Osteocyte (in vitro differentiated cells): ENCODE measurements at places on chromosomes 3 and 15. TPM values are rescaled to one million over a fixed set of nuclear protein-coding genes. Genes with fewer than 3 reads are reported as not detected.
A peak's percentile ranks its signal among the peaks of the same experiment; 100 is the strongest.

The HTR3E gene
- not detected in 2 replicates for total RNA-seq

The ISLR gene
- total RNA-seq = 108 and 110 TPM in 2 replicates

The ONECUT1 gene
- total RNA-seq = not detected in 2 replicates

- peak overlapping the region; percentile 87 for H3K27ac ChIP-seq
- peaks cover 83% of the 10 kb centered on the region for H3K4me1 ChIP-seq
- H3K27me3 ChIP-seq = no peaks in the 10 kb centered on the region
- peaks cover 2% of the 10 kb centered on the region for H3K36me3 ChIP-seq
- DNase-seq = no peak
Observed at GRCh38 chr15:66760968-66761725, 59.1 kb downstream of the SMAD6 start.

The SLC4A7 gene
- total RNA-seq = 78.8 and 83.7 TPM in 2 replicates

DNA sequence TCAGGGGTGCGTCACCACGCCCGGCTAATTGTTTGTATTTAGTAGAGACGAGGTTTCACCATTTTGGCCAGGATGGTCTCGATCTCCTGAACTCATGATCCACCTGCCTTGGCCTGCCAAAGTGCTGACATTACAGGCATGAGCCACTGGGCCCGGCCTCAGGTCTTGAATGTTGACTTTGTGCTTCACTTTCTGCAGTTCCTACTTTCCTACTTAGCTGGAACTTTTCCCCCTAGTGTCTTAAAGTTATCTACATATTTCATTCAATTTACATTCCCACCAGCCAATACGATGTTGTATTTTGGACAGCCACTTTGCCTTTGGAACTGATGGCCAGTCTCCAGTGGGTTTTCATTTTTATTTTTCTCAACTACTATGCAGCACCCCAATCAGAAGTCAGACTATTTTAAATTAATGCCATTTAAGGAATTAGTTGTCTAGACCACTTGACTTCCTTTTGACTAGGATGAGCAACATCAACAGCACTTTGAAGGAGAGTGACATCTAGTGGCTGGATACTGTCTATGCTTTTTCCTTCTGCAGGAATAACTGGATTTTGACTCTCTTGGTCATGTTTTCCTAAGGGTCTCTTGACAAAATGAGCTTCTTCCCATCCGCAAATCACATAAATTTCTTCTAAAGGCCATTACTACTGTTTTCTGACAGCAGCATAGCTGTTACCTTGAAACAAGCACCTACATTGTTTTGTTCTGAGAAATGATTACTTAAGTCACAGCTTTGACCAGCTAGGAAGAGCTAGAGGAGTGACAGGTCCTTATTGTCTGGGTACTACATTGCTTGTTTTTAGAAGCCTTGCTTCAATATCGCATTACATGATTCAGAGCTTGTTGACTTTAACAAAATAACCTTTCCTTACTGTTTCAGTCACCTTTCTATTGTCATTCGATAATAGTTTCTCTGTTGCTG is 140.2 kb downstream of the ITPR1 start:
- peaks cover 4% of the 10 kb centered on the region for H3K4me1 ChIP-seq
- DNase-seq = no peak
- no peak overlapping the region for H3K27ac ChIP-seq
- H3K27me3 ChIP-seq = peaks cover 8% of the 10 kb centered on the region

DNA sequence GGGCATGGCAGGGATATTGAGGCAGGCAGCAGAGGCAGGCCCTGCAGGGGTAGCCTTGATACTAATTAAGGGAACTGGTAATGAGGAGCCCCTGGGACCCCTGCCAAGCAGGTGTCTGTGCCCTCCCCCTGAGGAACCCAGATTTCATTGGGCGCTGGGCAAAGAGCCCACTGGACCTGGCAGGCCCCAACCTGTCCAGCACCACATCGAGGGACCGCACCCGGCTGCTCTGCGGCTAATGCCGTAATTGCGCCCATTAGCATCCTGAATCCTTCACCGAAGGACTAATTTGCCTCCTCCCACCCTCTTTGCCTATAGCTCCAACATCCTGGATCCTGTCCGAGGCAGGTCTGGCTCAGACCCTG is 13.7 kb upstream of the SEMA3B start:
- no peak overlapping the region for H3K27ac ChIP-seq
- H3K4me3 ChIP-seq = no peak overlapping the region
- peaks cover 20% of the 10 kb centered on the region for H3K36me3 ChIP-seq
- no peak for DNase-seq

The ROPN1 gene
- total RNA-seq = not detected in 2 replicates

DNA sequence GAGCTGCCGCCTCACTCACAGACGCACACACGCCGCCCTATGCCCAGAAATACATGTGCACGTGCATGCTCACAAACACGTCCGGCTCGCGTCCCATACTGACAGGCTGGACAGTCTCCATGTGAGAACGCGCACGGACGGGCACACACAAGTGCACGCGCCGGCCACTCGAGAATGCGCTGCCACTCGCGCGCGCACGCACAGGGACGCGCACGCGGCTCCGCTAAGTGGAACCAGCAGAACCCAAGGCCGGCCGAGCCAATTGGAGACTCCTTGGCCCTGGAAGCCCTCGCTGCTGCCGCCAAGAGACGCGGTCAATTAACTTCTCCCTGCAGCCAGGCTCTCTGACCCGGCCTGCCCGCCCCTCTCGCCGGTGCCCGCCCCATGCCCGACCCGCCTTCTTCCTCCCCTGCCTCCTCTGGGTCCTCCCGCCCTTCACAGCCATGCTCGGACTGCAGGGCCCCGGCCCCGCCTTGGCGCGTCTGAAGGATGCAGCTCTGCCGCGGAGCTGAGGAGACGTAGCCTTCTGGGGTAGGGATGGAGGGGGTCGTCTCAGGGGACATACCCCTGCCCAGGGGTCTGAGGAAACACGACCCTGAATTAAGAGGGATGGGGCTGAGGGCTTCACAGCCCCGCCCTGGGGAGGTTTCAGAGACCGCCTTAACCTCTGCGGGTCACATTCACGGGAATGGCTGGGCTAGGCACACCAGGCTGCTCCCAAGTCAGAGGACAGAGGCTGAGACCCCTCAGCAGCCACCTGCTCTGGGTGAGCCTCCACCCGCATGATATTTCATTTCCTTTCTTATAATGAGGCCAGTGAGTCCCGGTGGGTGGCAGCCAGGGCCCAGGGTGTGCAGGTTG is 15.0 kb downstream of the PTH1R start:
- no peaks in the 10 kb centered on the region for H3K27me3 ChIP-seq
- H3K36me3 ChIP-seq = no peaks in the 10 kb centered on the region
- H3K27ac ChIP-seq = no peak overlapping the region
- peaks cover 28% of the 10 kb centered on the region for H3K4me1 ChIP-seq

GRCh38 chr15:34993877-34994276 is 5.8 kb upstream of the ZNF770 start:
- H3K4me1 ChIP-seq = peaks cover 1% of the 10 kb centered on the region
- no peaks in the 10 kb centered on the region for H3K36me3 ChIP-seq
- peaks cover 2% of the 10 kb centered on the region for H3K27me3 ChIP-seq
- DNase-seq = no peak

GRCh38 chr3:55592572-55592971 is 105.5 kb upstream of the WNT5A start:
- no peaks in the 10 kb centered on the region for H3K4me1 ChIP-seq
- no peaks in the 10 kb centered on the region for H3K36me3 ChIP-seq
- DNase-seq = no peak
- peaks cover 22% of the 10 kb centered on the region for H3K27me3 ChIP-seq
- no peak overlapping the region for H3K4me3 ChIP-seq

The COMMD2 gene
- total RNA-seq = 49.7 and 53.5 TPM in 2 replicates

DNA sequence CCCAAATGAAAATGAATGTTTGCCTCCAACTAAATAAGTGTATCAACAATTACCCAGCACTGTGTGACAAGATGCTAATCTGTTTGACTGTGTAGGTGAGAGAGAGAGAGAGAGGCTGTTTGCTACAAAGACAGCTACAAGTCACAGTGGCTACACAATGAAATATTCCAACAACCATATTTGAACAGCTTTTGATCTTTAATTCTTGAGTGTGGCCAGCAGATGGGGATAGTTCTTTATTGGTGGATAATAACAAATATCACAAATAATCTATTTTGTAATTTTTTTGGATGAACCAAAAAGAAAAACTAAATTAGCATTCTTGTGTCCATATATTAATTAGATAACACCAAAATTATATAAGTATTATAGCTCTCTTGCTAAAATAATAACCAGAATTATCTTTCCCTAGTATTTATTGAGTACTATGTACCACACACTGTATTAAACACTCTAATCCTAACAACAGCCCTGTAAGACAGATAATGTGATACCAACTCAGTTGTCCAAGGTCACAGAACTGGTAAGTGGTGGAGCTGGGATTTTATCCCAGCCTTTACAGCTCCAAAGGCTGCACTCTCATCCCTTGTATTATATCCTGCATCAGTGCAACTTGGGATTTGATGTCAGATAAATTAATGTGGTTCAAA is 61.9 kb upstream of the C3orf80 start:
- no peak for DNase-seq
- H3K4me3 ChIP-seq = no peak overlapping the region
- H3K36me3 ChIP-seq = peaks cover 2% of the 10 kb centered on the region
- no peaks in the 10 kb centered on the region for H3K27me3 ChIP-seq

- DNase-seq = no peak
- H3K27ac ChIP-seq = no peak overlapping the region
- no peaks in the 10 kb centered on the region for H3K36me3 ChIP-seq
- peaks cover 57% of the 10 kb centered on the region for H3K27me3 ChIP-seq
- no peaks in the 10 kb centered on the region for H3K4me1 ChIP-seq
Observed at GRCh38 chr15:66023311-66023972, 154.2 kb downstream of the RAB11A start.

DNA sequence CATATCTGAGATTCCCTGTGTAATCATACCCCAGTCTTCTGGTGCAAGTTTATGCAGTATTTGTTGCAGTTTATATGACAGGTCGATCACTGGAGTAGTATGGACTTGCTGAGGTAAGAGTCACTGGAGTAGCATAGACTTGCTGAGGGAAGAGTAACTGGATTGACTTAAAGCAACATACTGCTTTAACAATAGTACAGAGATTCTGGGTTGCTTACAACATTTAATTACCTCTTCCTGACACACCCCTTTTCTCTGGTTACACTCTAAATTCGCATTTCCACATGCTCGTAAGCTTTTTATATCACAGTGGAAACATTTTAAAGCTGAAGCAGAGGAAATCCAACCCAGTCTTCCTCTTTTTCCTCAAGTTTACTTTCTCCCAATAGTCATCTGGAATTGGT is 11.8 kb downstream of the AAGAB start:
- no peaks in the 10 kb centered on the region for H3K27me3 ChIP-seq
- no peak for DNase-seq
- H3K4me1 ChIP-seq = peaks cover 52% of the 10 kb centered on the region
- peaks cover 17% of the 10 kb centered on the region for H3K36me3 ChIP-seq

DNA sequence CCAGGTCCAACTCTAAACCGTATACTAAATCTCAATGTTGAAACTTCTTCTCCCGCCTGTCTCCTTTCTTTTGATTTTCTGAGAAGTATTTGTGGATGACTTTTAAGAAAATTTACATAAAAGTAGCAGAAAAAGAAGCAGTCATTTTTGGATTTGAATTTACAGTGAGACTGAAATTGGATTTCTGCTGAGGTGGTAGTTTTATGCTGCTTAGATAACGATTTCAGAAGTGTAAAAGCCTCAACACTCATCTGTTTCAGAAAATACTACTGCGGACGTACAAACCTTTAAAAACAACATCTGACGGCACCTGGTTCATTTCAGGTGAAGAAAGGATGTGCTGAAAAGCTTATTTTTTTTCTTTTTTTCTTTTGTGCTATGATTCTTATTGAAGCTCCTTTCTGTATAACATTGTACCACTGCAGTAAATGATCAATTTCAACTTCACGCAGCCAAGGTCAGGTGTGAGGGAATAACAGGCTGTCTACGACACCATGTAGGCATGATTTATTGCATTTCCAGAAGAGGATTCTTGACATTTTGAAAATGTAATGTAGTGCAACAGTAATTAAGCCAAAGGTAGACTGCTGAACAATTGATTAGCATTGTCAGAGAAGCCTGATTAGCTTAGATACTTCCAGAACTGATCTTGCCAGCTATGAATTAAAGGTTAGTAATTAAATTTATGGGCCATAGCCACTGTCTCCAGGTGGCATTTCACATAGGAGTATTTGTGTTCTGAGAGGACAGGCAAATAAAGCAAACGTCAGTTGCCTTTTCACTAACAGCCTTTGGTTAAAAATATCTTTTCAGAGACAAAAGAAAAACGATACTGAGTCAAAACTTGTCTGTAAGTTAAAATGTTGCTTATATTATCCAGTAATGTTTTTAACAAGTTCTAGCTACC is 134.6 kb upstream of the KBTBD8 start:
- no peaks in the 10 kb centered on the region for H3K4me1 ChIP-seq
- no peak overlapping the region for H3K27ac ChIP-seq
- no peaks in the 10 kb centered on the region for H3K36me3 ChIP-seq
- H3K27me3 ChIP-seq = peaks cover 23% of the 10 kb centered on the region

DNA sequence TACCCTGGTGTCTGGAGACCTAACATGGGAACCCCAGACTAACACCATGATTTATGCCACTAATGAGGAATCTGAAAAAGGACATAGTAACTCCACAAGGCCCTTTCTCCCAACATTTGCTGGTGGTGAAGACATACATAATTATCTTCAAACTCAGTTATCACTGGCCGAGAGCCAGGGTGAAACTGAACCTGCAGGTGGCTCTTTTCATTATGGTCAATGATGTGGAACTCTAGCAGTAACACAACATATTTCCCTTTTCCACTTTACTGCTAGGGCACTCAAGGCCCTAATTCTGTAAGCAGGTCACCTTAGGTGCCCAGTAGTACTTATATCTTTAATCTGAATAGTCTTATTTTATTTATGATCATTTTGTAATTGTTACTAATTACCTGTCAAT is 326.4 kb upstream of the SATB1 start:
- no peaks in the 10 kb centered on the region for H3K27me3 ChIP-seq
- no peak overlapping the region for H3K27ac ChIP-seq
- H3K36me3 ChIP-seq = no peaks in the 10 kb centered on the region
- H3K4me1 ChIP-seq = no peaks in the 10 kb centered on the region

- no peak for DNase-seq
- H3K27me3 ChIP-seq = no peaks in the 10 kb centered on the region
- no peak overlapping the region for H3K27ac ChIP-seq
- H3K4me1 ChIP-seq = no peaks in the 10 kb centered on the region
Observed at GRCh38 chr3:60728006-60728405, 523.2 kb downstream of the FHIT start.
